ENCODE measurements at places on chromosomes 16 and 17.

DNA sequence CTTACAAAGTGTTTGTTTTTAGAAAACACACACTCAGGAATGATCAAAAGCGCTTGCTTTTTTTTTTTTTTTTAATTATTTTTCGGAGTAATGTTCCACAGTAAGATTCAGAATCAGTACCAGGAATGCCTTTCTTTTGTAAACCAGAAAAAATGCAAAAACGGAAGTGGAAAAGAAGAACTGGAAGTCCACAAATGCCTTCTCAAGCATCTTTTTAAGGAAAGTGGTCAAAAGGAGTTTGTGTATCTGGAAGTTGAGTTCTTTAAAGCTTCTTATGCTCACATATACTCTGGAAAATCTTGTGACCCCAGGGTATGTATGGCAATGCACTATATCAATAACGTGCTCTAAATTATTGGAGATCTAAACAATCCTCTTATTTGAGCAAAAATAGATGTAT lies 126.0 kb downstream of the ABCA8 start:
- no peak for DNase-seq

- DNase-seq = peak; percentile 95
Measured at GRCh38 chr17:79388556-79389295, 222.1 kb downstream of the RBFOX3 start.

DNA sequence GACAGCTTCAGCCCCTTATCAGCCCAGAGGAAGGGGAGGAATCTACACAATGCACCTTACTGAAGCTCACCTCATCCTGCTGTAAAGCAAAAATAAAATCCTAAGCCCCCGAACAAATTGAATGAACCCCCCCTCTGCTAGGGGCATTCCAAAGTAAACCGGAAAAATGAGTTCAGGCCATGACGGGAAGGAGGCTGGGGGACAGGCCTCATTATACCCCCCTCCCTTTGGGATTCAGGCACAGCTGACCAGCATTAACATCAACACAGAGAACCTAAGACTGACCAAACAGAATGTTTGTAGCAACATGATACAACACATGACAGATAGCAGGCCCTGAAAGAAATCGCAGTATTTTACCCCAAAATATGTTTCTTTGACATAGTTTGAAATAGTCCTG lies 64.2 kb downstream of the DNAH17 start:
- no peak for DNase-seq

DNA sequence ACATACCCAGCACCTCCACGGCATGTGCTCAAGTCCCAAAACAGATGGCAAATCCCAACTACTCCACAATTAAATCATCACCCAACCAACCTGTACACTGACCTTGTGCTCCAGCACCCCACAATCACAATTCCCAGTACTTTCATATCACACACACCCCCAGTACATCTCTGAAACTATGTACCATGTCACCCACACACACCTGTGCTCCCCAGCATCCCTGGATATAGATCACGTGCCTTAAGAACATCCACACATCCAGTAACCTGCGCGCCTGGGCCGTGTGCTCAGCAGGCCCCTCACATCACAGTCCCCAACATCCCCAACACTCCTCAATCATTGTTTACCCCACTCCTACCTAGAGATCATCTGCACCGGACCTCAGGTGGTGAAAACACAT lies 2.1 kb downstream of the NLGN2 start:
- no peak for DNase-seq

- DNase-seq = no peak
Measured at GRCh38 chr17:796609-797008, 14.5 kb downstream of the MRM3 start.

- DNase-seq = peak; percentile 56
Measured at GRCh38 chr17:48610282-48611211, at the start of gene HOXB7. HOXB7 (minus strand) TSS chr17:48611017; CDS start chr17:48610918, 99 bp downstream.

DNA sequence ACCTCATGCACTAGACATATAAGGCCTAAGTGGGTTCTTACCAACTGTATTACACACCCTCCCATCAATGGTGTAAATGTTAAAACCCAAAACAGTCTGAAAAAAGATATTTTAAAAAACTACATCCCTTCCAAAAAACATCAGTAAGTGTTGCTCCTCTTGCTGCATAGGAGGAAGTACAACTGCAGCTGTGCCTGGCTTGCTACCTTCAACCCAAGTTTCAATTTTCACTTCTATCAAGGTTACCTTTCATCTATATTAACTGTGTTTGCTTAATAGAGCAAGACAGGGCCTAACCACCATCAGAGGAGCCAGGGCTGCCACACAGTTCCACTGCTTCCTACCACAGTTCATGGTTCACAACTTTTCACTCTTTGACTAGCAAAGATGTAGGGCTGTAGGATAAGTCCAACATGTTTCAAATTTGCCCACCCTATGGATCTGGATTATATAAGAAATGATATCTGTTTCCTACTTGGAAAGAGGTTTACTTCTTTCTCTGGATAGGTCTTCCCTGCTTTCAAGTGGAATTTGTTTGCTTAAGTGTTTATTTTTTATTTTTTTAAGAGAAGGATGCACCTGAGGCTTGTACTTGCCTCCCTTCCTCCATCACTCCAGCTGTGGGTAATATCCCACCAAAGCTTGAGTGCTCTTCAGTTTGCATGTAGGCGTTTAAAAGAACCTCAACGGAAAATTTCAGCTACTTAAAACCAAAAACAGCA lies 56.7 kb downstream of the GRB7 start:
- no peak for DNase-seq

DNA sequence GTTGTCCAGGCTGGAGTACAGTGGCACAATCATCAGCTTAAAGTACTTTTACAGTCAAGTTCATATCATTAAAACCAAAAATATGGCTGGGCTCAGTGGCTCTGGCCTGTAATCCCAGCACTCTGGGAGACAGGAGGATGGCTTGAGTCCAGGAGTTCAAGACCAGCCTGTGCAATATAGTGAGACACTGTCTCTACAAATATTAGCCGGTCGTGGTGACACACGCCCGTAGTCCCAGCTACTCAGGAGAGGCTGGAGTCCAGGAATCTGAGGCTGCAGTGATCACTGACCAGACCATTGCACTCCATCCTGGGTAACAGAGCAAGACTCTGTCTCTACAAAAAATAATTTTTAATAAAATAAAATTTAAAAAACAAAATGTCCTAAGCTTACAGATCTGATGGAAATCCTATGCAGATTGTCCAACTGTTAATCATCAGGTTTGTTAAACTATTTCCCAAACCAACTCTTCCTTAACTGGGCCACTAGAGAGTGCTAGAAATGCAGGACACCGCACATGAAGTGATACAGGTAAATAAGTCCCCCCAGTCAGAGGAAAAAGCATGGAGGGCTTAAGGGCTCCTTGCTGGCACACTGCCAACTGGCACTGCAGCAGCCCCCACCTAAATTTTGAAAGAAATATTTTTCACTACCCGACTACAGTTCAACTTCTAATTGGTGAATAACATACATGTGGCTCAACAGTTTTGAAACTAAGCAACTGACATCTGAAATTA lies 2.8 kb downstream of the USP22 start:
- DNase-seq = peak; percentile 28

- no peak for DNase-seq
Measured at GRCh38 chr17:73765824-73766563, 121.7 kb upstream of the SDK2 start.

GRCh38 chr17:35666967-35667532 lies 64.4 kb upstream of the RASL10B start:
- no peak for DNase-seq

DNA sequence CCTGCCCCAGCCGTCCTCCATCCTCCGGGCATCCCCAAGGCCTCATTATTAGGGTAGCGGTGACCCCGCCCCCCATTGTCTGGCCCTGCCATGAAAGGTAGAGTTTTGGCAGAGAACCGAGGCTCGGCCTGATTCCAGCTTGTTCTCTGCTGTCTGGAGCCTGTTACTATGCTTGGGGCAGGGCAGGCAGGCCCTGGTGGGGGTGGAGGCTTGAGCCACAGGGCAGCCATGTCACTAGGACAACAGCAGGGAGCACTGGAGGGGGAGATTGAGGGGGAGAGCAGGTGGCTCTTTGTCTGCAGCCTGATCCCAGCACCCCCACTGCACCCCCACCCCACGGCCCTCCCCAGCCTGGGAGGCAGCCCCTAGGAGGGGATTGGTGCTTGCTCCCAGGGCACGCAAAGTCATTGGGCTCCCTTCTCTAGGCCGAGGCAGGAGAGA lies 15.4 kb downstream of the RHBDL3 start:
- peak; percentile 64 for DNase-seq
